ENCODE measurements at places on chromosomes 4 and X.

DNA sequence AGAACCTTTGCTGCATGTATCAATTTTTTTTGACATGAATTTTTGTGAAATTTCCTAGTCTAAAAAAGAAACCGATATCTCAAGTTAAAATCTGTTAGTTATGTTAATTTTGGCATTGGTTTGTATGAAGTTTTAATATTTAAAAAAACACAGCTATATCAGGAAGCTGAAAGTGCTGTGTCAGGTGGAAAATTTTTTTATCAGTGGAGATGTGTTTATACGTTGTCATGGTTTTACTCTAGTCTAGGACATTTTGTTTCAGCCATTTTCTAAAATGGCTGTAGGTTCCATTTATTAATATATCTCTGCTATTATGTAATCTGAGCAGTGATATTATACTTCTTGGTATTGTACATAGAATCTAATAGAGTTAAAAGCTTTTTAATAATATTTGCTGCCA is 34.2 kb downstream of the OCRL start:
- DNase-seq: no peak

GRCh38 chr4:100169491-100170485 is 20.5 kb downstream of the DDIT4L start:
- DNase-seq: no peak

DNA sequence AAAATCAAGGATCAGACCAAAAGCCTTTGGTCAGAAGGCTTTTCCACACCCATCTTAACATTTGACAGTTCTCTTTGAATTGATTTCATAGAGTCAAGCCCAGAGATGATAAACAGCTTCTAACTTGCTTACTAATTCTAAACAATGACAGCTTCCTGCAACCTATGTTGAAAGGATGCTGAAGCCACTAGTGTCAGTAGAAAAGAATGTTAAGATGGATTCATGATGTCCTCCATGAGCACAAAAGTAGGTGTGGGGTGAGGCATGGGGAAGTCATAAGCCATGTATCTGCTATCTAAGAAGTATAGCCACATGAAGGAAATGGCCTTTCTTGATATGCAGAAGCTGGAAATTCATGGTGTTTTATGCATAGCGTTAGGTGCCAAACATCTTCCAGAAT is 269.3 kb downstream of the DHX15 start:
- DNase-seq: no peak

- no peak for DNase-seq
Observed at GRCh38 chr4:83552924-83553323, 17.0 kb downstream of the GPAT3 start.

- no peak for DNase-seq
Observed at GRCh38 chr4:22653752-22654151, 39.0 kb upstream of the GBA3 start.
